COLO829 (cell line): ENCODE measurements at places on chromosomes 1 and 21.

DNA sequence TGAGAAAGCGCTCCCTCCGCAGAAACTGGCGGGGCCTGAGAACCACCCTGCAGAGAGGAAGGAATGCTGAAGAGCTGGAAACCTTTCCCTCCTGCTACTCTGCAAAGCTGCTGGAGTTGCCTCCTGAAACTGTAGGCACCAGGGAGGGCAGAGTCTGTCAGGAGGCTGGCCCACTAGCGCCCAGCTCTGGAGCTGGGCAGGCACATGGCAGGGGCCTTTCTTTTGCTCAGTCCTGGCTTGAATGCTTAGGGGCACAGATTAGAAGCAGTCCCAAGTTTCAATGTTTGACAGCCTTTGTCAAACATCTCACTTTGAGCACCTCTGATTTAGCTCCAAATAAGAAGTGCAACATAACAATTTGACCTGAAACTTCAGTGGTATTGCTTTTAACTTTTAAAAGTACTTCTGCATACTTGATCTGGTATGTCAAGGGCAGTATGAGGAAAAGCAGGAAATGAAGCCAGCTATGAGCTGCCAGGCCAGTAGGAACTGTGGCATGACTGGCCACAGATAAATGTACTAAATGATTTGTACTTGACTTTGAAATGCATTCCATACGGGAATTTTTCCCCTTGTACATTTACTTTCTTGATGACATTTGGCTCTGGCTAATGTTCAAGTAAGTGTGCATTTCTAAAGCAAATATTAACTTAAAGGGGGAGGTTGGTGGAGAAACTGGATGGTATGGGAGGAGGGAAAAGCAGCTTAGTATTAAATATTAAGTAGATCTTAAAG is 7.2 kb downstream of the C1orf116 start:
- DNase-seq: no peak

DNA sequence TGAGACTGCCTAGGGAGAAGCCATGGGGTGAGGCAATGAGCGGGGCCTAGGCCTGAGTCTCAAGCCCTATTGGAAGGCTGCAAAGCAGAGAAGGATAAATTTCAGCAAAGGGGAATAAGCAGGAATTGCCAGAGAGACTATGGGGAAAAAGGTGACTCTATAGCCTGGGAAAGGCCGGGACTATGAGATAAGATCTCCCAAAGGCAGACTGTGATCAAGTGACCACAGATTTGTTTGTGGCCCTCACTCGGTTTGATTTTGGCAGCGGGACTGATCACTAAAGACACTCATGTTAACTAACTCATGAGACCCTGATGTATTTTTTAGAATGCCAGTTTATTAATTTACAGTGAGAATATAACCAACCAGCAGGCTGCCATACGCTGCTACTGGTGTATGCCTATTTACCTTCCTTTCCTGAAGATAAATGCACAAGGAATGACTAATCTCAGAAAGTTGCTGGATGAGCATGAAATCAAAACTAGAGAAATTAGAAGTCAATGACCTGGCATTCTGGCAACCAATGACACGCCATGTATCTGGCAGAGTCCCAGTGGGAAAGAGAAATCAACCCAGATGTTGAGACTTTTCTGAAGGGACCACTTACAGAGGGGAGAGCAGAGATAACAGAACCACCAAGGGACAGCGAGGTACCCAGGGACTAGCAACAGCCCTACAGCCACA is 4.3 kb downstream of the HSF2BP start:
- DNase-seq: no peak

GRCh38 chr1:91804546-91805023 is 81.4 kb downstream of the TGFBR3 start:
- no peak for DNase-seq

DNA sequence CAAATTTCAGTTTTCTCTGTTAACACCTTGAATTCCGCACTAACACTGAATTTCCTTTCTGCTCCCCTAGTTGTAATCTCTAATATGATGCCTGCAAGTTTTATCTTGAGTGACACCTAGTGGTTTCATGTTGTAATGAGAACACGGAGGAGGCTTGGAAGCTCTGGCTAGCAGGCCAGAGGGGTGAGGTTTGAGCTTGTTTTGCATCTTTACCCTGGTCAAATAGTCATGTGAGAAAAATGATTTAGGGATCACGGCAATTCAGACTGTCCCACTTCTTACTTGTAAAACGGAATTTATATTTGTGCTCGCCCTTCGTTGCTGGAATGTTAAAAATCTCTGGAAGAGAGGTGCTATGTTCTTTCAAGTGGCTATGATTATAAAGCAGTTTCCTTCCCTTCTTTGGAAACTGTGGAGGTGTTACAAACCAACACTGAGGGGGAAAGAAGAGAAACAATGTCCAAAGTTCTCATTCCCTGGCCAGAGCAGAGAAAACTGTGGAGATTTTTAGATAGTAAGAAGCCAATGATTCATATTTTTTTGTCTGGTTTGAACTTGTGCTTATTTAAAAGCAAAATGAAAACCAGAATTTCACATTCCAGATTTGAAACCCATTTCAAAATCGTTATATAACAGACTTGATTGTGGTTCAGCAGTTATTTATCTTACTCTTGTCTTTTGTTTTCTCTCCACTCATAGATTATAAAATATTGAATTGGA is 5.3 kb upstream of the MROH9 start:
- DNase-seq: peak; percentile 90

- DNase-seq: no peak
These were observed 83.7 kb upstream of the SELENON start for GRCh38 chr1:25716320-25716719.

DNA sequence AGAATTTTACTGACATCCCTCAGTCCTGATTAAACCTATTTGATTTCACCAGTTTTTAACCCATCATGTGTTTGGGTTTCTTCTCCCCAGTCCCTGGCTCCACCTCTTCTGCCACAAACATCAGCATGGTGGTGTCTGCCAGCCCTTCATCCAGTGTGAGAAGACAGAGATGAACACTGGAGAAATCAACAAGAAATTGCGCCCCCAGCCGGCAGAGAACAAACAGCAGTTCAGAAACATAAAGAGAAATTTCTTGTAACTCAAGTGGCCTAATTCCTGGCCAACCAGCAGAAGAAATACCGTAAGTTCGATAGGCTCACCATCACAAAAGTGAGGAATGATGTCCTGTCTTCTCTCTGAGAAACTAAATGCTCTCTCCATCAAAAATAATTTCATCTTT is 18.3 kb downstream of the S100A11 start:
- no peak for DNase-seq

DNA sequence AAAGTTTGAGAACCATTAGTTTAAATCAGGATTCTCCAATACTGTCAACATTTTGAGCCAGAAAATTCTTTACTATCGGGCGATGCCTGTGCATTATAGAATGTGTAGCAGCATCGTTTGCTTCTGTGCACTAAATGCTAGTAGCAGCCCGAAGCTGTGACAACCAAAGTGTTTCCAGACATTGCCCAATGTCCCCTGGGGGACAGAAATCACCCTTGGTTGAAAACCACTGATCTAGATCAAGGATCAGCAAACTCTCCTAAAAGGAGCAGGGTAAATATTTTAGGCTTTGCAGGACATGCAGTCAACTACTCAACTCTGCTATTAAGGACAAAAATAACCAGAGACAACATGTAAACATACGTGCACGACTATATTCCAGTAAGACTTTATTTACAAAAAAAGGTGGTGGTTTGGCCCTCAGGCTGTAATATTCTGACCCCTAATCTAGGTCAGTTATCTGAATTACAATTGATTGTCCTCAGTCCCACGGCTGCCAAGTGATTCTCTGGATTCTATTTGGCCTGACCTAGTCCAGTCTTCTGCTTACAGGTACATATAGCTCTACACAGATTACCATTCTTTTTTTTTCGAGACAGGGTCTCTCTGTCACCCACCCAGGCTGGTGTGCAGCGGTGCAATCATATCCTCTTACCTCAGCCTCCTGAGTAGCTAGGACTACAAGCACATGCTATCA is 10.6 kb downstream of the FAF1 start:
- no peak for DNase-seq

DNA sequence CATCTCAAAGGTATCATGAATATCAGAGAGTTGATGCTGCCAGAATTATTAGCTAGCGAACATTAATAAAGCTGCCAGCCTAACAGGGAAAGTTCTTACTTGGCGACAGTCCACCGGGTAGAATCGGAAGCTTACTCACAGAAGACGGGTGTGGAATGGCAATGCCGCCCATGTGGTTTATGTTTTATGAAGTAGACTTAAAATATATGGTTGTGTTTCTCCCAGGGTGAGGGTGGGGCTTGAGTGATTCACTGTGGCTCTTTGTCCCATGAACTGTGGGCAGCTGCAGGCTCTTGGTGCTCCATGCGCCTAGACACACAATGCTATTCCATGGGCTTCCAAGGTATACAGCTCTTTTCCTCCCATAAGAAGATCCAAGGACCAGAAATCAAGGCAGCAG is 162.7 kb downstream of the PIGK start:
- no peak for DNase-seq

DNA sequence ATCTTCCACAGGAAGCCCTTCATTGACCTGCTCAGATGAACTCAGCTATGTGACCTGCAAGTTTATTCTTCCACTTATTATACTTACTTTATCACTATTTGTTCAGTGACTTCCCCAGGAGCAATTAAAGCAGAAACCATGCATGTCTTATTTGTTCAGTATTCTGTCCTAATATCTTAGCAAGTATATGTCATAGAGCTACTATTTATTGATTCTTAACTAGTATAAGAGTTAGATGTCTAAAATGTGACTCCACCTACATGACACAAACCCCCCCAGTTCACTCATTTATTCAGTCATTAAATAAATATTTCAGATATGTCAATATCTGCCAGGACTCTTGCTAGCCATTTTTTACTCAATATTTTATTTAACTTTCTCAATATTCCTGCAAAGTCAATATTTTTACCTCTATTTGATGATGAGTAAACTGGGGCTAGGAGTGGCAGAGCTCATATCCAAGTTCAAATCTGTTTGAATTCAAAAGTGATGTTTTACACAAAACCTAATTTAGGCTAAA is 469.0 kb upstream of the USP24 start:
- DNase-seq: no peak

- no peak for DNase-seq
These were observed 8.4 kb downstream of the CFH start for GRCh38 chr1:196660272-196660671.

DNA sequence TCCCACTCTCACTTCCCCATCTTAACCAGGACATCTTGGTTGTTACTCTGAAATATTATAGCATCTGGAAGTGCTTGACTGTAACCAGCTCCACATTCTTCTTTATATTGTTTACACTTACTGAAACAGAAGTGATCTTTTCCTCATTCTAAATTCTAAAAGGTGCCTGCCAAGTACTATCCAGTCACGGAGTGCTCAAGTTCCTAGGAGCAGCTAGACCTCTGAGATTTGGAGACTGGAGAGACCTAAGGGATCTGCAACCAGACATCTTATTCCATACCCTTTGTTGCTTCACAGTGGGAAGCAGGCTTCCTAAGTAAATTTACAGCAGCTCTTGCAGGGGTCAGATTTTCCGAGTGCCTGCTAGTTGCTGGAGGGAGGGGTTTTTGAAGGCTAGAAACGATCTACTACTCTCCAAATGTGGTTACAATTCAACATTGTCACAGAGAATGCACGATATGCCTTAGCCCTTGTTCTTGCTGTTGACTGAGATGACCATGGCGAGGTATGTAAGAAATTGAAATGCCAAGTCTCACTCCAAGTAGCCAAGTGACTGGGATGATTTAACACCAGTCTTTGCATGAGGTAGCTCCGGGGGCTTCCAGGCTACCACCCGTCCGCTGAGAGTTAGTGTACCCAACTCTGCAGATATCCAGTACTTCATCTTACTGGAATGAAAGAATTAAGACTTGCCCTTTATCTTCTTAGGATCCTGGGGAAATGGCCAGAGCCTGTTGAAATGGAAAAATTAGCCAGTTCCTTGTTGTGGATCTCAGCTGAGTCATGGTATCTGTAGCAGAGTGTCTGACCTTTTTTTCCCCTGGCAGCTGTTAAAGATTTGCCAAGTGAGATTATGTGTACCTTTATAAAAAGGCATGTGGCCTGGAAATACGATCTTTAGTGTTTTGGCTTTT is 150.8 kb downstream of the MAST2 start:
- peak; percentile 17 for DNase-seq

DNA sequence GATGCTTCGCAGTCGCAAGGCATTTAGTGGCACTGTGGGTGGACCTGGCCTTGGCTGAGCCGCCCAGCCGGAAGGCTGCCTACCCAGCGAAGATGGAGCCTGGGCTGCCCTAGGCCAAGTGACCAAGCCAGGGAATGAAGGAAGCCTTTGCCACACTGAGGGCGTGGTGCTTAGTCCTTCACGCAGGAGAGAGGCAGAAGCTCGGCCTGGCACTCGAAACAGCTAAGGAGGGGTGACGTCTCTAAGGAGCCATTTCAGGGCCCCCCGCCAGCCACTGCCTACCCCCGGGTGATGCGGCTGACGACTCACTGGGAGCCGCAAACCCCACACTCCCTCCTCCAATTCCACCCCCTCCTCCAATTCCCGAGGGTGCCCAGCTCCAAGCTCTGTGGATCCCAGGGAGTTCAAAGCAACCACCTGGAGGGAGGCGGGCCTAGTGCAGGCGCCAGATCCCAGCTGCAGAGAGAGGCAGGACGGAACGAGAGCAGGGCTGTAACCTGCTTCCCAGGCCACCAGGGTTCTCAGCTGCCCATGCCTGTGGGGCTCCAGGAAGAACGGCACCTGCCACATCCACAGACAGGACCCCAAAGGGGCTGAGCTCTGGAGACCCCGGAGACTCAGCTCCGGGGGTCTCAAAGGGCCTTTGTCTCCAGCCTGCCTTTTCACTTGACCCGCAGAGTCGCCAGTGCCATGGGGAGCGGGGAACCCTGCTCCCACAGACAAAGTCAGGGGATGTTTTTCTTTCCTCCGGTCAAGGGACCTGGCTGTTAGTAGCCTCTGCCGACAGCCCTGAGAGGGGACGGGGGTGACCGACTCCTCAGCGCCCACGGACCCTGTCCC is 75.8 kb downstream of the ARHGEF16 start:
- DNase-seq: no peak

- no peak for DNase-seq
These were observed 10.3 kb upstream of the S100A10 start for GRCh38 chr1:152003846-152004442.

GRCh38 chr1:168958562-168959289 is 147.8 kb upstream of the ATP1B1 start:
- no peak for DNase-seq

DNA sequence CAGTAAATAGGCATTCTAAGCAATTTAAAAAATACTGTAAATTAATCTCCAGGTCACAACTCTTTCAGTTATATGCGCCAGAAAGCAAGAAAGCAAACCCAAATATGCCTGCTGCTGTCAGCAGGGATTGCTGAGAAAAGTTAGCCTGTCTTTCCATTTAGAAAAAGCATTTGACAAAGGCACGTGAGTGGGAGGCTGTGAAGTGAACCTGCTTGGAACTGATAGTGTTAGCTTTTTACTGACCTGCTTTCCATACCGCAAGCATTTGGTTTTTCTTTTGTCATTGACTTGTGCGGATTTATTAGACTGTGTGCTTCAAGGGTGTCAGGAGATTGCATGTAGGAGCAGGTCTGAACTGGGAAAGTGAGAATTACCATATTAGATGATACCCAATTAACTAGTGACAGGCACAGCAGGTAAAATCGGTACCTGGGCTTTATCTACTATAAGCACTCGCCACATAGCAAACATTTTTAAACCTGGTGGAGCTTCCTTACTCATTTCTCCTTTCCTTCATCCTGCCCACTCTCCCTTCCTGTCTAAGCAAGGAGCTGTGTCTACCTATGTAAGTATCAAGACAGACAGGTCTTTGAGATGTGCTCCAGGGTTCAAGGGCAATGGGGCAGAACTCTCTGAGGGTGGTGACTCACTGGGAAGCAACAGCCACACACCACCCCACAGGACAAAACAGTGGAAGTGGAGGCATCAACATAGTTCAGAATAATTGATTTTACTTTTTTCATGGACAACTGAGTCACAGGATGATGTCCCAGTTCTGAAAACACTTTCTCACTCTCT is 323.9 kb downstream of the DISC1 start:
- DNase-seq: no peak

- DNase-seq: no peak
These were observed 35.0 kb upstream of the AGO1 start for GRCh38 chr1:35847935-35848565.
